ENCODE measurements at places on chromosomes 12 and 14. TPM values are rescaled to one million over a fixed set of nuclear protein-coding genes. Genes with fewer than 3 reads are reported as not detected.

Gene ADCY4
- total RNA-seq = 0.21 TPM

Gene CAPZA3
- not detected for total RNA-seq

Gene IFI27L1
- 11.2 TPM for total RNA-seq

Gene CMA1
- total RNA-seq = not detected

Gene C12orf50
- total RNA-seq = 0.16 TPM

Gene HOXC4
- 0.83 TPM for total RNA-seq

Gene FZD10
- total RNA-seq = not detected

Gene C12orf56
- 0.26 TPM for total RNA-seq

Gene NAV3
- total RNA-seq = 2.8 TPM

Gene EML5
- total RNA-seq = 0.33 TPM

Gene PLEKHD1
- total RNA-seq = not detected

Gene RPGRIP1
- not detected for total RNA-seq

Gene IFNG-AS1
- total RNA-seq = not detected

Gene AKAP5
- 0.67 TPM for total RNA-seq

Gene CCNB1IP1
- 55.4 TPM for total RNA-seq

Gene TRHDE
- total RNA-seq = 5.2 TPM

Gene WSCD2
- total RNA-seq = not detected

Gene KCNH3
- total RNA-seq = under 0.01 TPM

Gene TEX52
- total RNA-seq = not detected

Gene RASSF8
- 35.3 TPM for total RNA-seq

Gene MYF5
- not detected for total RNA-seq

Gene OTOGL
- total RNA-seq = 0.17 TPM

Gene ART4
- not detected for total RNA-seq

Gene PPP4R4
- 6.3 TPM for total RNA-seq

Gene PZP
- total RNA-seq = not detected

Gene TAS2R14
- 5.7 TPM for total RNA-seq

Gene SMCO2
- total RNA-seq = not detected

Gene FICD
- 5.5 TPM for total RNA-seq

Gene ACYP1
- total RNA-seq = 5.3 TPM

Gene ASPG
- total RNA-seq = not detected

Gene ABCC9
- total RNA-seq = under 0.01 TPM

All from mammary epithelial cell (primary cell).